ENCODE measurements at places on chromosomes 7 and 10.
A peak's percentile ranks its signal among the peaks of the same experiment; 100 is the strongest.

GRCh38 chr7:2330493-2330892 is 16.3 kb upstream of the SNX8 start:
- DNase-seq = no peak

- no peak for DNase-seq
Measured at GRCh38 chr7:26183545-26184280, 16.8 kb downstream of the HNRNPA2B1 start.

- no peak for DNase-seq
Measured at GRCh38 chr7:25879799-25880198, 272.2 kb upstream of the NFE2L3 start.

DNA sequence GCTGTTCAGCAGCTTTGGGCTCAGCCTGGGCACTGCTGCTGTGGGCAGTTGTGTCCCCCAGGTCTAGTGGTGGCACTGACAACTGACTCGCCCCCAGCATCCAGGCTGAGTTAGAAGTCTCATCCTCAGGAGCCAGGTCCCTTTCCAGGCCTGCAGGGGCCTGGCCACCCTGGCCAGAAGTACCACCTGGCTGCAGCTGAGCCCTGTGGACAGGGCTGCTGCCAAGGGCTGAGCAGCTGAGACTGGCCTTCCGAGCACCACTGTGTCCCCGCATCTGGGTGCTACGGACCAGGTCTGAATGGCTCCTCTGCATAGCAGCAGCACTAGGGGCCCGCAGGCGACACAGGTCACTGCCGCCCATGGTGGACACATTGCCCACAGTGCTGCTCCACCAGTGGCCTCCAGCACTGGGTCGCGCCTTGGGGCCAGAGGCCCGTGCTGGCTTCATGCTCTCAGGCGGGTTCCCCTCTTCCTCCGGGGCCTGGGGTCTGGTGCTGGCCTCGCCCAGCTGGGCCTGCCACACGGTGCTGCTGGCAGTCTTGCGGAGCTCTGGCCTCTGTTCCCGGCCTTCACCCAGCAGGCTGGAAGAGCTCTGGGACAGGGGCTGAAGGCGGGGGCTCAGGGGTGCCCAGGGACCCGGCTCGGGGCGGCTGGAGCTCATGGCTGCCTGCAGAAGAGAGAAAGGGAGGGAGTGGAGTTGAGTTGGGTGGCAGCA is 6.2 kb downstream of the GPRIN2 start:
- no peak for DNase-seq

DNA sequence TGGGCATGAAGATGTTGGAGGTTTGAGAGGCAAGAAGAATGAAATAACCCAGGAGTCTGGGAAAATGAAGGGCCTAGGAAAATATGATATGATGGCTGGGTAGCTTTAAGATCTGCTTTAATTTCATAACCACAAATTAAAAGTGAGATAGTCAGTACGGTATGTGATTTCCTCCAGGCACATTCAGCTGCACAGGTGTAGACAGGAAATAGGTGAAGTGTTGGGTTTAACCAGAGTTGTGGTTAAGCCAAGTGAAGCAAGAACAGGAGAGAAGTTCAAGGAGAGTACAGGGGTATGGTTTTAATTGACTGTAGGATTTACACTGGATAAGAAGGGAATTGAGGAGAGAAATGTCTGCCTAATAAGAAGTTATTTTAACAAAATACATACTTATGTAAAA is 2.6 kb downstream of the PNLIPRP3 start:
- DNase-seq = no peak

GRCh38 chr7:101932083-101932482 is 114.7 kb downstream of the CUX1 start:
- DNase-seq = no peak

- no peak for DNase-seq
Measured at GRCh38 chr10:133195096-133195495, 34.9 kb upstream of the UTF1 start.

DNA sequence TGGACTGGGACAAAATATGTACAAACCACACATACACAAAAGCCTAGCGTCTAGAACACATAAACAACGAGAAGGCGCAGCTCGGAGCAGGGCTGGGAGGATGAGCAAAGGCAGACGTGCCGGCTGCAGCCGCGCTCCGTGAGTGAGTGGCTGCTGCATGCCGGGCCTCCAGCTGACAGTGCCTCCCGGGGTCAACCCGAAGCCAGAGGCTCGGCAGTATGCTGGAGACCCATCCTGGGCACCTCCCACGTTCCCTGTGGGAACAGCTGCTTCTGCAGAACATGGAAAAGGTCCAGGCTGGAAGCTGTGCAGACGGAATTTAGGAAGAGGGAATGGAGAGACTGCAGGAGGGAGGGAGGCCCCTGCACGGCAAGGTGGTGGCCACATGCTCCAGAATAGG is 3.6 kb upstream of the GPR146 start:
- DNase-seq = no peak

DNA sequence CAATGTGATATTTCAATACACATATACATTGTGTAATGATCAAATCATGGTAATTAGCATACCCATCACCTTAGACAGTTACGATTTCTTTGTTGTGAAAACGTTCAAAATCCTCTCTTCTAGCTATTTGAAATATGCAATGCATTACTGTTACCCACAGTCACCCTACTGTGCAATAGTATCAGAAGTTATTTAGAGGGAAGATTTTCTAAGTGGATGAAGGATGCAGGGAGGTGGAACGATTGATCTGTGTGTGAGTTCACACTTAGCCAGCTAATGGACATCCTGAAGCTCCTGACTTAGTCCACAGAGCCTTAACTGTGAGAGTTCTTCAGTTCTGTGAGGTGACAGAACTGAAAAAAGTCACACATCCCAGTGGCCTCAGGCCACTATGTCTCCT is 97.2 kb upstream of the LAMB4 start:
- DNase-seq = no peak

DNA sequence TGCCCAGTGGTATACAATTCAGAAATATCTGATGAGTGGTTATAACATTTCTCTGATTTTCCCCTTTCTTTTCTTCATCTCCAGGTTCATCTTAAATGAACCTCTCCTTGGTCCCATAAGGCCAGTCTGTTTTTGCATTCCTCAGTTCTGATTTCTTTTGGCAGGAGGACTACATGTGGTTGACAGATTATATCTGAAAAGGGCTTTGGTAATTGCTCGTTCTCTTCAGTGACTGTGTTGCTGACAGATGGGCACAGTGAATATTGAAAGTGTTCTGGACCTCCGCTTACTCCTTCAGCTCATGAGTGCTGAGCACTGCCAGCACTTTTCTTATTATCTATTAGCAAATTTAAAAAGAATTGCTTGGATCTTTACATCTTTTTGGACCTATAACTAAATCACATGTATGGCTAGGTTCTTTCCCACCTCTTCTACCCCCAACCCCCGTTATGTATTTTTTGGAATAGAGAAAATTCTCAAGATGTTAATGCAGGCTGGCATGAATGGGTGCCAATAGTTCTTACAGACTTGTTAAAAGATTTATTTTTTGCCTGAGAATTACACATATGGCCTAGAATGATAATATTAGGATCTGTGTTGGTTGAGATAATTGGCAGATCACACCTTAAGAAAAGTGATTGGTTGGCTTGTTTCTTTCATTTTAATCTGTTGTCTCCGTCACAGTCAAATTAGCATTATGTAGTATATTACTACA is 323.0 kb downstream of the EXOC4 start:
- no peak for DNase-seq

- no peak for DNase-seq
Measured at GRCh38 chr7:159109653-159110035, 35.0 kb downstream of the VIPR2 start.

GRCh38 chr10:24394461-24395190 is 185.7 kb downstream of the KIAA1217 start:
- no peak for DNase-seq

DNA sequence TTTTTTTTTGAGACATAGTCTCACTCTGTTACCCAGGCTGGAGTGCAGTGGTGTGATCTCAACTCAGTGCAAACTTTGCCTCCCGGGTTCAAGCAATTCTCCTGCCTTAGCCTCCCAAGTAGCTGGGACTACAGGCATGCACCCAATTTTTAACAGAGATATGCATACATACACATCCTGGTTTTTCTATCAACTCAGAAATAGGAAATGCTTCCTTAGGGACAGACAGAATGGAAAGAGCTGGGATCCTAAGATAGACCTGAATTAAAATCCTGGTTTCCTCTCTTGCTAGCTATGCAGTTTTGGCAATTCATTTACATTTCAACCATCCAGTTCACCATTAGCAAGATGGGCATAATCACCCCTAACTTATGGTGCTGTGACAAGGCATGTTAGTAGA is 347.5 kb downstream of the GPAM start:
- DNase-seq = no peak

GRCh38 chr7:50651271-50651989 is 86.2 kb upstream of the DDC start:
- DNase-seq = no peak

GRCh38 chr10:45374350-45375052 is 485 bp downstream of the ALOX5 start:
- peak; percentile 73 for DNase-seq

GRCh38 chr10:48929413-48929990 is 10.1 kb downstream of the LRRC18 start:
- no peak for DNase-seq

DNA sequence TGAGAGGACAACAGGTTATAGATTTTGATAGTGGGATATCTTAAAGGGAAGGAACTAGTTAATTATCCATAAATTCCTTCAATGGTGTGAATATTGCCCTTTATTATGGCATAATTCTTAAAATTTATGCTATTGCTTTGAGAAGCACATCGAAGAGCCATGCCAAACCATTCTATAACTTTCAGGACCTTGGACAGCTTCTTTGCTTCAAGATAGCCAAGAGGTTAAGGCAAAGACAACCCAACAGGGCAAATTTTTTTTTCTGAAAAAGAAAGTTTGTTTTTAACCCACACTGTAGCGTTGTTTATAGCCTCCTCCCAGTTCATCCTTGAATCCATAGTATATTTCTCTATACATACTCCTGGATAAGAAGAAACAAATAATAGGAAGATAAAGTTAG is 103.2 kb downstream of the NRG3 start:
- DNase-seq = no peak

GRCh38 chr10:132451506-132452215 is 54.7 kb downstream of the PWWP2B start:
- DNase-seq = peak; percentile 43

GRCh38 chr7:101154693-101155102 is 422 bp downstream of the AP1S1 start:
- peak; percentile 41 for DNase-seq

- DNase-seq = no peak
Measured at GRCh38 chr7:128201690-128202085, 39.4 kb upstream of the LEP start.

DNA sequence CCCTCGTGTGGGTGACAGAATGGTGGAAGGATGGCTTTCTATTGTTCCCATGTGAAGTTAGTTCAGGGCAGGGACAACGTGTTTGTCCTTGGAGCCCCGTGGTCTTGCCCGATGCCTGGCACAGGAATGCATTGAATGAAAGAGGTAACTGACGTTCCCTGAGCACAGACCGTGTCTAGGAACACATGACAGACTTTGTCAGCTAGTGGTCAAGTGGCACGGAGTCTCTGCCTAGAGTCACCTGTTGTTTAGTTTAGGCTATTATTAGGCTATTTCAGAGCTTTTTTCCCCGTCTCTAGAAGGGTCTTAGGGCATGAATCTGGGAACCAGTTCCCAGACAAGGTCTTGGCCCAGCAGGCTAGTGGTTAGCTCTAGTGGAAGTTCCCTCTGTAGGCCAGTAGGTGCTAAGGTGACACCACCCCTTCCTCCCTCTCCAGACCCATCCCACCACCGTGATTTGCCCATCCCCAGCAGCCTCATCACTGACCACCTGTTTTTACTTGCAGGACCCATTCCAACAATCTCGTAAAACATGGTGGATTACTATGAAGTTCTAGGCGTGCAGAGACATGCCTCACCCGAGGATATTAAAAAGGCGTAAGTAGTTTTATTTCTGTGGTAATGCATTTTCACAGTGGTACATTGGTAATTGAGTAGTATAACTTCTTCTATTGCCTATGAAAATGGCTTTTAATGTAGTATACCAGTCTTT is 21.4 kb downstream of the DNAJB6 start:
- no peak for DNase-seq

- DNase-seq = no peak
Measured at GRCh38 chr10:51666456-51666855, 32.9 kb downstream of the CSTF2T start.

DNA sequence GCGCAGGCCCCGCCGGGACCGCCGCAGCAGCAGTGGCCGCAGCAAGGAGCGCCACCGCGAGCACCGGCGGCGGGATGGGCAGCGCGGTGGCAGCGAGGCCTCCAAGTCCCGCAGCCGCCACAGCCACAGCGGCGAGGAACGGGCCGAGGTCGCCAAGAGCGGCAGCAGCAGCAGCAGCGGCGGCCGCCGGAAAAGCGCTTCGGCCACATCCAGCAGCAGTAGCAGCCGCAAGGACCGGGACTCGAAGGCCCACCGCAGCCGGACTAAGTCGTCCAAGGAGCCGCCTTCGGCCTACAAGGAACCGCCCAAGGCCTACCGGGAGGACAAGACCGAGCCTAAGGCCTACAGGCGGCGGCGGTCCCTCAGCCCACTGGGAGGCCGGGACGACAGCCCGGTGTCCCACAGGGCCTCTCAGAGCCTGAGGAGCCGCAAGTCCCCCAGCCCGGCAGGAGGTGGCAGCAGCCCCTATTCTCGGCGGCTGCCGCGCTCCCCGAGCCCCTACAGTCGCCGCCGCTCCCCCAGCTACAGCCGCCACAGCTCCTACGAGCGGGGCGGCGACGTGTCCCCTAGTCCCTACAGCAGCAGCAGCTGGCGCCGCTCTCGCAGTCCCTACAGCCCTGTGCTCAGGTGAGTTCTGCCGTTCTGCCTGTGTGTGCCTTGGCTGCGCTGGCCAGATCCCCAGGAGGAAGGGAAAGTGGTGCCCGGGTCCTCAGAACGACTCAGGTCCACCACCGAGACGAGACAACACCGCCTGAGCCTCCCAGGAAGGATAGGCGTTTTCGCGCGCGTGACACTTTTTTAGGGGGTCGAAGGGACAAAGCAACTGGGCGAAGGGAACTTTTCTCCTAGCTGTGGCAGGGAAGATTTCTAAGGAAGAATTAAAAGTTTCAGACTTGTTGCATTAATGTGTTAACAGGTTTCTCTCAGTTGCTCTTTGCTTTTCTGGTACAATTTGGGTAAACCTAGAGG is 1.5 kb downstream of the CDK13 start:
- peak; percentile 87 for DNase-seq

DNA sequence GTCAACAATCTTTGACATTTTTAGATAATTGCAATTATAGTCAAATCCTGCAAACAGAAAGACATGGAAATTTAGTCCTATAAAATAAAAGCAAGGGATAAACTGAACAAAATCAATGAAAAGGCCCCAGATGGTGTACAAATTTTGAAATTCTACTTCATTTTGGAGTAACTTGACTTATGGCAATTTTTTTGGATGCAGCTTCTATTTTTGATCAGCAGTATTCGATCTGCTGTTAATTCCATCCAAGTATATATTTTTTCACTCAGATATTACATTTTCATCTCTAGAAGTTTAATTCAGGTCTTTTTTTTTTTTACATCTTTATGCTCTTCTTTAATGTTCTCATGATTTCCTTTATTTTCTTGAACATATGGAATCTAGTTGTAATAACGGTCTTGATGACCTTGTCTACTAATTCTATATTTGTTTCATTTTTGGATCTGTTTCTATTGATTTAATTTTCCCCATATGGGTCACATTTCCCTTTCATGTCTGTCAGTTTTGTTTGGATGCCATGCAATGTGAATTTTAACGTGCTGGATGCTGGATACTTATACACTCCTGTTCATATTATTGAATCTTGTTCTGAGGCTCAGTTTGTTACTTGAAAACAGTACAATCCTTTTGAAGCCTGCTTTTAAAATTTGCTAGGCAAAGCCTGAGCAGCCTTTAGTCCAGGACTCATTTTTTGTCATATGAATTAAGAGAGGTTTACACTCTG is 164.3 kb upstream of the FAM3C start:
- no peak for DNase-seq

All from B cell (primary cell).